ENCODE measurements at places on chromosomes 2 and 18.

- DNase-seq = no peak
Observed at GRCh38 chr2:96274355-96275056, 8.5 kb downstream of the CIAO1 start.

DNA sequence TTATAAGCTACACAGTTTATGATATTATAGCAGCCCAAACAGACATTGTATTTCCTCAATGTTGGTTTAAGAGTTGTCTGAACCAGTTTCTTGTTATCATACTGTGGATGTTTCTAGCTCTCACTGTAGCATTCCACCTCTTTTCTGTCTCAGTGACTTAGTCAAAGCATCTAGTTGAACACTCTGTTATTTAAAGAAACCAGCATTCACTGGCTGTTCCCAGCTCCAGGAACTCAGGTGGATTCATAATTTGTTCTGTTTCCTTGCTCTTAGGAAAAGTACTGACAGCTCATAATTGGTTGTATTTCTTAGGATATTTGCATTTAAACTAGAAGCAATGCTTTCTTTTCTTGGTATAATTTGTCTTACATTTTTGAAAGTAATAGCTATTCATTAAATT, 17.5 kb downstream of the LRATD1 start:
- no peak for DNase-seq

- no peak for DNase-seq
Observed at GRCh38 chr18:56067214-56067894, 479.4 kb upstream of the TCF4 start.

GRCh38 chr2:54208364-54209240, 47.4 kb downstream of the TSPYL6 start:
- no peak for DNase-seq

GRCh38 chr2:60347781-60348180, 205.7 kb downstream of the BCL11A start:
- no peak for DNase-seq

- no peak for DNase-seq
Observed at GRCh38 chr18:69817335-69817940, 130.2 kb downstream of the CD226 start.

GRCh38 chr2:36362291-36362690, 6.7 kb downstream of the CRIM1 start:
- DNase-seq = no peak

DNA sequence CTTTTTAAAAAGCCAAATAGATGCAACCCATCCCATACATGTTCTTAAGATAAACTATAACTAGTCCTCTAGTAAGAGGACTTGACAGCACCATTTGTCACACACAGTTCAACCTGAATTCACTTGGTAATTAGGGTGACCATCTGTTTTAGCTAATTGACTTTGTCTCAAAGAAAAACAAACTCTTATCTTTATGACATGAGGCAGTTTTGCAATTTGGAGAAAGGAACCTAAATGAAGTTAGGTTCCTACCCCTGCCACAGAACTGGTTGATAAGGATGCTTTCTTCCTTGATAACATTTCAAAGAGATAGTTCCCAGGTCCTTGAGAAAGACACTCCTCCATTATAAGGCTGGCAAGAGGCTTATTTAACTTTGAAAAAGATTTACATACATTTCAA, 57.4 kb upstream of the LRRTM1 start:
- DNase-seq = no peak

- DNase-seq = no peak
Observed at GRCh38 chr18:35227254-35227653, 13.6 kb upstream of the ZNF397 start.

- no peak for DNase-seq
Observed at GRCh38 chr18:46728219-46728930, 28.5 kb downstream of the ST8SIA5 start.

- no peak for DNase-seq
Observed at GRCh38 chr2:107325981-107326786, 440.2 kb upstream of the ST6GAL2 start.

DNA sequence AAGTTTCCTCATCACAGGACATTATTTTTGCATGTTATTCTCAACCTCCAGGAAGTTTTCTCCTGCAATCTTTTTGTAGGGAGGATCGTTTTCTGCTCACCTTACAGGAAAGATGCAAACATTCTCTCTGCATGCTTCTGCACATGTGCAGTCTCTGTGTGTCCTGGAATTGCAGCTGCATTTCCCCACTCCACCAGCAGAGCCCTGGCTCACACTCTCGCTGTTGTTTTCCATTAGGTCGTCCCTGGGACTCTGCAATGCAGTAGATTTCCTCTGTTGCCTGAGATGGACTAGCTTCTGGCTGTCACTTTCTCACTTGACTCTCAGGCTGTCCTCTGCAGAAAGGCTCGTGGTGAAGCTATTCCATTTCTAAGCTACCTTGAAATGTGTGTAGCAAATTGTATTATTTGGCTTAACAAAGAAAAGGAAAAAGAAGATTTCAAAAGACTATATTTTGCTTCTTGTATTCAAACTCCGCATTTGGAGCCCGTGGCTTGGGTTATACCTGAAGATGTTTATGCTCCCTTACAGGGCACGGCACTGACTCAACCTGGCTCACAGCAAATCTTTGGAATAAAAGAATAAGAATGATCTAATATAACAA, 346.7 kb downstream of the RAD51AP2 start:
- DNase-seq = no peak

DNA sequence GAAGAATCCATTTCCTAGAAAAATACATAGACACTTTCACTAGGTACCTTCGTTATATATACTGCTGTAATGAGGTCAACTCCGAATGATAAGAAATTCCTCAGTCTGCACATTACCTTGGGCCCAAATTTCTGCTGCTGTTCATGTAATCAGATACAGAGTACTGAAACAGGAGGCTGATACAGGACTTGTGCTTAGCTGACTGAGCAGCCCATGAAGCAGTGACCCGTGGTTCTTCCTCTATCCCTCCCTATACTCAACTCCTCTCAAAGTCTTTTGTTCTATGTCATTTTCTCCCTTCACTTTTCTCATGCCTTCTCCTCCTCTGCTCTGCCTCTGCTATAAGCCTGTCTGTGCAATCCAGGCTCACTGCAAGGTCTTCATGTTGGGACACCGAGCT, 57.5 kb upstream of the ST8SIA5 start:
- DNase-seq = no peak

- no peak for DNase-seq
Observed at GRCh38 chr2:150188800-150189199, 298.7 kb downstream of the RND3 start.
